ENCODE measurements at places on chromosomes 4 and X. TPM values are rescaled to one million over a fixed set of nuclear protein-coding genes. Genes with fewer than 3 reads are reported as not detected.
A peak's percentile ranks its signal among the peaks of the same experiment; 100 is the strongest.

GRCh38 chrX:37816766-37817165, 30.6 kb downstream of the DYNLT3 start:
- DNase-seq, result no peak
- no peaks in the 10 kb centered on the region for H3K27me3 ChIP-seq
- H3K4me1 ChIP-seq, result no peaks in the 10 kb centered on the region
- no peak overlapping the region for H3K4me3 ChIP-seq
- H3K27ac ChIP-seq, result no peak overlapping the region

DNA sequence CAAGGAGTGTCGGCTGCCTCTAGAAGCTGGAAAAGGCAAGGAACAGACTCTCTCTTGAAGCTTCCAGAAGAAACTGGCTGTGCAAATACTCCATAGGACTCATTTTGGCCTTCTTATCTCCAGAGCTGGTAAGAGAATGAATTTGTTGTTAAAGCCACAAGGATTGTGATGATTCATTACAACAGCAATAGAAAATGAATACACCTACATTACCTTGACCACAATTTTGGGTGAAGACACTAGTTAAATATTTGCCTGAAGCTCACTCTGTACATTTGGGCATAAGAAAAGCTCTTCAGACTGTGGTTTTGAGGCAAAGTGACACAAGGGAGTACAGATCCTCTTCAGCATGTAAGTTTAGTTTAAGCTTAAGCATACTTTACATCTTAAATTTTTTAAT, 134.5 kb upstream of the TLL1 start:
- H3K4me1 ChIP-seq, result no peaks in the 10 kb centered on the region
- no peaks in the 10 kb centered on the region for H3K36me3 ChIP-seq
- DNase-seq, result no peak
- H3K4me3 ChIP-seq, result no peak overlapping the region

DNA sequence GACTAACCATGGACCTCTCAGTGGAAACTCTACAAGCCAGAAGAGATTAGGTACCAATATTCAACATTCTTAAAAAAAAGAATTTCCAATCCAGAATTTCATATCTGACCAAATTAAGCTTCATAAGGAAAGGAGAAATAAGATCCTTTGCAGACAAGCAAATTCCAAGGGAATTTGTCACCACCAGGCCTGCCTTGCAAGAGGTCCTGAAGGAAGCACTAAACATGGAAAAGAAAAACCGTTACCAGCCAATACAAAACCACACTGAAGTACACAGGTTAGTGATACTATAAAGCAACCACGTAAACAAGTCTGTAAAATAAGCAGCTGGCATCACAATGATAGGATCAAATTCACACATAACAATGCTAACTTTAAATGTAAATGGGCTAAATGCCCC, 156.6 kb downstream of the FAM13A start:
- no peaks in the 10 kb centered on the region for H3K4me1 ChIP-seq
- H3K4me3 ChIP-seq, result no peak overlapping the region
- no peak overlapping the region for H3K27ac ChIP-seq

GRCh38 chr4:80073473-80074008, 512 bp upstream of the ANTXR2 start:
- H3K36me3 ChIP-seq, result no peaks in the 10 kb centered on the region
- DNase-seq, result no peak
- H3K27me3 ChIP-seq, result no peaks in the 10 kb centered on the region
- peaks cover 42% of the 10 kb centered on the region for H3K4me1 ChIP-seq
- H3K27ac ChIP-seq, result peak overlapping the region; percentile 94
- H3K4me3 ChIP-seq, result peak overlapping the region; percentile 98

DNA sequence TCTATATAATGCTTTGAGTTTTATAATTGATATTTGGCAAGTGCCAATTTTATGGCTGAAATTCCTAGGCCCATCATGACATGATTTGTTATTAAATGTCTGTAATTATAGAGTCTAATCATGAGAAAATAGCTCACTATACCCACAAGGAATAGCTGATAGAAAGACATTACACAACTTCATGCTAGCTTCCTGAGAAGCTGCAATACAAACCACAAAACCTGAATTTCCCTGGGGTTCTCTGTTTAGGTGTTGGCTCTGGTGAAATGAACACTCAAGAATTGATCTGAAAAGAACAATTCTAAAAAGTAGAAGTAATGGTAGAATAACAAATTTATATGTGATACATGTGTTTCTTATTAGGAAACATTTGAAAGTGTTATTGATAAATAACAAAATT, 169.6 kb downstream of the GASK1B start:
- no peak overlapping the region for H3K4me3 ChIP-seq
- no peaks in the 10 kb centered on the region for H3K36me3 ChIP-seq
- no peak overlapping the region for H3K27ac ChIP-seq
- no peak for DNase-seq
- peaks cover 47% of the 10 kb centered on the region for H3K4me1 ChIP-seq
- H3K27me3 ChIP-seq, result no peaks in the 10 kb centered on the region

DNA sequence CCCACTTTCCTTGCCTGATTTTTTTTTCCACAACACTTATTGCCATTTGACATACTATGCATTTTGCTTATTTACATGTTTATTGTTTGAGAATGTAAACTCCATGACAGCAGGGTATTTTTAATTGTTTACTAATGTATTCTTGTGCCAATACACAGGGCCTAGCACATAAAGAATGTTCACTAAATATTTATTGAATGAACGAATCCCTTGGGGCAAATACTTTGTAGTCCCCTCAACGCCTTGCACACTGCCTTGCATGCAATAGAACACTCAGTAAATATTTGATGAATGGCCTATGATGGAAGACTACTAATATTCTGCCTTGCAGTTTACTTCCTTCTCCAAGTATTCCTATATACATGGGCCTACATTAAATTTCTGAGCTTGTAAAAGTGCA, 1.4 kb upstream of the PRPS1 start:
- peaks cover 28% of the 10 kb centered on the region for H3K4me1 ChIP-seq
- H3K36me3 ChIP-seq, result peaks cover 3% of the 10 kb centered on the region
- no peak for DNase-seq
- no peak overlapping the region for H3K4me3 ChIP-seq
- peak overlapping the region; percentile 23 for H3K27ac ChIP-seq
- H3K27me3 ChIP-seq, result no peaks in the 10 kb centered on the region

DNA sequence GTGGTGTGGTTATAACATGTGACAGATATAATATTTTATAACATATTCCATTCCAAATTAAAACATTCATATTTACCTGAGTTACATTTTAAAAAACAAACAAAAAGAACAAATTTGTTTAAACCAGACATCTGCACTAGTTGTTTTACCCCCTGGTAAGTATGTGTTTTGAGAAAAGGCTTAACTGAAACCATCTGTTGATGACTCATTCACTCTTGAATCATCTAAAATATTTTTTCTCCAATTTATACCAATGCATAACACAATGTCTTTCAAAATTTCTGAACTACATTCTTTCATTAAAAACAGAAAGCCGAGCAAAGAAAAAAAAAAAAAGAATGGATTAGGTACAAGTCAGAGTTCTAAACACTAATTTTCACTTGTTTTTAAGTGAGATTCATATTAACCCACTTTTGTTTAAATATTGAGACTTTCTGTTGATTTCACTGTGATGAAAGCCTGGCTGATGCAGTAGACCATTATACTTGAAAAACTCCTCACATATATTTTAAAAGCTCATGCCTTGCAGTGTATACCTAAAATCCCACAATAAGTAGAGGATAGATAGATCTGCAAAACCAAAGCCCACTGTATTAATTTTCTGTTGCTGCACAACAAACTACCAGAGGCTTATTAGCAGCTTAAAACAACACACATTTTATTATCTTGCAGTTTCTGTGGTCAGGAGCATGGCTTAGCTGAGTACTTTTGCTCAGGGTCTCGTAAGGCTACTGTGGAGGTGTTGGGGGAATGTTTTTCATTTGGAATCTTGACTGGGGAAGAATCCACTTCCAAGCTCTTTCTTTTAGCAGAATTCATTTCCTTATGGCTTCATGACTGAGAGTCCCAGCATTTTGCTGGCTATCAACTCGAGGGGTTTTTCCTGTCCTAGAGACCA, 221.5 kb downstream of the PCDH18 start:
- no peaks in the 10 kb centered on the region for H3K36me3 ChIP-seq
- H3K4me3 ChIP-seq, result no peak overlapping the region
- no peaks in the 10 kb centered on the region for H3K27me3 ChIP-seq
- H3K27ac ChIP-seq, result peak overlapping the region; percentile 89
- H3K4me1 ChIP-seq, result peaks cover 30% of the 10 kb centered on the region

GRCh38 chr4:121221608-121222007, 57.5 kb upstream of the TNIP3 start:
- no peaks in the 10 kb centered on the region for H3K27me3 ChIP-seq
- no peak overlapping the region for H3K4me3 ChIP-seq
- H3K36me3 ChIP-seq, result no peaks in the 10 kb centered on the region
- DNase-seq, result no peak
- H3K27ac ChIP-seq, result no peak overlapping the region

- peak overlapping the region; percentile 69 for H3K27ac ChIP-seq
- no peaks in the 10 kb centered on the region for H3K36me3 ChIP-seq
- H3K4me1 ChIP-seq, result peaks cover 13% of the 10 kb centered on the region
- DNase-seq, result no peak
These were observed 91.9 kb upstream of the ZFP42 start for GRCh38 chr4:187903700-187904099.

DNA sequence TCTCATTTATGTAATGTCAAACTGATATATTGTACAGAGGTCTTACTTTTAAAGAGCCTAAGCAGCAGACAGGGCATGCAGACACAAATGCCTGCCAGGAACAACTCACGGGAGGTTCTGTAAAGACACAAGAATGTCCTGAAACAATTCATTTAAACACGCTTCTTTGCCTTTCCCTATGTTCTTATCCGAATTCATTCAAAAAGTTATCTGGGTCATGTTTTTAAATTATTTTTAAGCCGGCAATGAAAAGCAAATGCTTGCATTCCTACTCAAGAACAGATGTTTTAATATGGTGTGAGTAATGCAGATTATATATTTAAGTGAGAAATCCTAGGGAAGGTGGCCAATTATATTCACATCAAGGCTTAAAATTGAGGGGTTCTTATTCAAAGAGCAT, 192.6 kb downstream of the PDGFC start:
- no peak overlapping the region for H3K4me3 ChIP-seq
- peak overlapping the region; percentile 84 for H3K27ac ChIP-seq
- no peaks in the 10 kb centered on the region for H3K27me3 ChIP-seq
- DNase-seq, result no peak
- peaks cover 21% of the 10 kb centered on the region for H3K4me1 ChIP-seq
- peaks cover 19% of the 10 kb centered on the region for H3K36me3 ChIP-seq

DNA sequence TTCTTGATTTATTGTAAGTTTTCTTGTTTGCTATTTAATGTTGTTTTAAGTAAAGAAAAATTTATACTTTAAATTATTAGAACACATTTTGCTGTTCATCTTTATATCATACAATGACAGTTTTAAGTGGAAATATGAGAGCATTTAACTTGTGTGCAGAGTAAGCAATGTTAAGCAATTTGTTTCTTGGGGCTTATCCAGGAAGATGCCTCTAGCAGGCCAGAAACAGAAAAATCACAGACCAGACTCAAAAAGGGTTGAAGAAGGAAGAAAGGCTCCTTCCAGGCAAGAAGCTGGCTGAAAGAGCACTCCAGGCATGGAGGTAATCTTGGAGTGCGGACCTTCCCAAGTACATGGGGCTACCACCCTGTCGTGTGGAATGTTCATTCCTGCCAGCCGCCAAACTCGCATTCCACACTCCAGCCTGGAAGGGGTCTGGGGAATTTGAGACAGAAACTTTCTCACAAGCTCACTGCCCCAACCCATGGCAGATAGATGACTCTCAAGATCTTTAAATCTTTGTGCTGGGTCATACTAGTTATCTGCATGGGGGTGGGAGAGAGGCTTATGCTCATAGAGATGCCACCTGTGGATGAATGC, 1521.3 kb upstream of the AGA start:
- H3K27ac ChIP-seq, result no peak overlapping the region
- H3K4me1 ChIP-seq, result no peaks in the 10 kb centered on the region
- H3K27me3 ChIP-seq, result no peaks in the 10 kb centered on the region
- no peak overlapping the region for H3K4me3 ChIP-seq

- H3K27ac ChIP-seq, result peak overlapping the region; percentile 81
- peaks cover 27% of the 10 kb centered on the region for H3K4me1 ChIP-seq
- no peak for DNase-seq
- peaks cover 2% of the 10 kb centered on the region for H3K27me3 ChIP-seq
These were observed 4.2 kb downstream of the ELF4 start for GRCh38 chrX:130106071-130106470.

GRCh38 chr4:110955748-110956147, 332.9 kb upstream of the PITX2 start:
- no peaks in the 10 kb centered on the region for H3K36me3 ChIP-seq
- no peak overlapping the region for H3K4me3 ChIP-seq
- no peak for DNase-seq

GRCh38 chr4:124768596-124769365, 56.2 kb upstream of the ANKRD50 start:
- peaks cover 11% of the 10 kb centered on the region for H3K4me1 ChIP-seq
- DNase-seq, result no peak
- H3K36me3 ChIP-seq, result peaks cover 7% of the 10 kb centered on the region
- no peaks in the 10 kb centered on the region for H3K27me3 ChIP-seq
- no peak overlapping the region for H3K4me3 ChIP-seq

DNA sequence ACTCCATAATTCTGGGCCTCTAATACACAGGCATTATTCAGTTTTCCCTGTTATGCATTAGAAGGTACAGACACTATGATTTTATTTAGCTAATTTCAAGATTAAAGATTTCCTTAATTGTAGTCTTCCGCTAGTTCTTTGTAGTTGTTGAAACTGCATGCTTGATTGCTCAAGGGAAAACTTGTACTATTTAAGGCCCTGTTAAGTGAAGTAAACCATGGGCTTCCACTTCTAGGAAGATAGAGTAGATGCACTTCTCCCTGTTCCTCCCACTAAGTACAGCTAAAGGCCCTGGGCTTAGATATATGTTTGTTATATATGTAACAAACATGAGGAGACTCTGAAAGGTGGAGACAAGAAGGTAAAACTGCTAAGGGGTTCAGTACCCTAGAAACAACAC, 215.8 kb upstream of the LEF1 start:
- peaks cover 16% of the 10 kb centered on the region for H3K4me1 ChIP-seq
- DNase-seq, result no peak
- no peak overlapping the region for H3K27ac ChIP-seq
- no peaks in the 10 kb centered on the region for H3K27me3 ChIP-seq

DNA sequence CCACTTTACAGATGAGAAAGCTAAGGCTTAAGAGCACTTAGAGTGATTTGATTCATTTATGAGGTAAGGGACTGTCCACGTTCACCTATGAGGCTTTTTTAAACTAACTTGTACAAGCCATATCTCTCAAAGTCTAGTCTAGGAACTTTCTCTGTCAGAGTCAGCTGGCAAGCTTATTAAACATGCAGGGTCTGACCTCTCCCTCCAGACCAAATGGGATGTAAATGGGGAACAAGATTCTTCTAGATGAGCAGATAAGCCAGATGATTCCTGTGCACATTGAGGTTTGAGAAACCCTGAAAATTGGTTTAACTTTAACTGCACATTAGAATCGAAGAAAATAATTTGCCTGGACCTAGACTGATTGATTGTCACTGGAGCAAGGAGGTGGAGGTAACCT, 160.0 kb upstream of the SPRY1 start:
- DNase-seq, result no peak
- no peaks in the 10 kb centered on the region for H3K27me3 ChIP-seq
- peaks cover 13% of the 10 kb centered on the region for H3K36me3 ChIP-seq

- H3K36me3 ChIP-seq, result no peaks in the 10 kb centered on the region
- H3K27me3 ChIP-seq, result no peaks in the 10 kb centered on the region
These were observed 402 bp upstream of the UPRT start for GRCh38 chrX:75273483-75273882.

The SH3D19 gene
- total RNA-seq, result 41.2 TPM

The MMRN1 gene
- total RNA-seq, result not detected

The PDE5A gene
- total RNA-seq, result 24.2 TPM

The SAGE1 gene
- not detected for total RNA-seq

The GAGE2A gene
- total RNA-seq, result not detected

The HTN3 gene
- not detected for total RNA-seq

The MAOA gene
- total RNA-seq, result 1.1 TPM

The CYBB gene
- total RNA-seq, result 0.38 TPM

The ESX1 gene
- not detected for total RNA-seq

The AMER1 gene
- total RNA-seq, result 15.0 TPM

The FAM184B gene
- not detected for total RNA-seq

The DGAT2L6 gene
- not detected for total RNA-seq

All from mesothelial cell of epicardium (in vitro differentiated cells).